ENCODE measurements at places on chromosomes 7 and 10.

DNA sequence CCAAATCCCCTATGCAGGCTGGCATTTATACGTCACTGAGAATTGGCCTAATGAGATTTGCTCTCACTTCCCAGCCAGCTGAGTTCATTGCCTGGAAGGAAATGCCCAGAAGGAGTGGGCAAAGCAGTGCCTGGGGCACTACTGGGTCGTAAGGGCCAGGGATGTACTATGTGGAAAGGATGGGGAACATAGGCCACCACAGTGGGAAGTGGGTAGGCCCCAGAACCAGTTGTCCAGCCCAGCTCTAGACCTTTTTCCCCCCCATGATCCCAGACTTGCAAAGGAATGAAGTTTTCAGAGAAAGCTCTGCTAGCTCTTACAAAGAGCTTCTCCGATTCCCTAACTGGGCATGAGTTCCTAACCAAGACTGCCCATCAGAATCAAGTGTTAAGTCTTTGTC lies 13.9 kb downstream of the TRPV5 start:
- no peak for DNase-seq

DNA sequence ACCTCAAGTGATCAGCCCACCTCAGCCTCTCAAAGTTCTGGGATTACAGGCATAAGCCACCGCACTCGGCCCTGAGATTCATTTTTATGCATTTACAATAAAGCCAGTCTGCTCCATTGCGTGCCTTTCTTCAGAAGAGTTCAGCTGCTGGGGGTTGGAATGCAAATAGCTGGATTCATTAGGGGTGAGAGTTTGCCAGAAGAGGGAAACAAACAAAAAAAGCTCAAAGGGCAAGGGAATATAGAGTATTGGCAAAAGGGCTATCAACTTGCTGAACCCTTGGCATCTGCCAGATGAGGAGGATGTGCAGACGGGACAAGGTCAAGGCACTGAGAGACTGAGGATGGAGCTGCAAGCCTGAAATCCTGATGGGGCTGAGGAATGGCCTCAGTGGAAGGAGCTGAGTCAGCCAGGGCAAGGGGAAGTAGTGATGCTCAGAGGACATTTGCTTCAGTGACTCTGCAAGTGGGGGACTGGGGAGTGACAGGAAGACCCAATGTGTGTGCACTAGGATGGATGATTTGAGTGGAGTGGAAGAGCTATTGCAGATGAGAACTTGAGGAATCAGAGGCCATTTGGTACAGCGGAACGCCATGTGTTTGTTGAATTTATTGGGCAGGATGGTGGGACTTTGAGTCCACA lies 75.0 kb upstream of the ARMC3 start:
- DNase-seq = no peak

DNA sequence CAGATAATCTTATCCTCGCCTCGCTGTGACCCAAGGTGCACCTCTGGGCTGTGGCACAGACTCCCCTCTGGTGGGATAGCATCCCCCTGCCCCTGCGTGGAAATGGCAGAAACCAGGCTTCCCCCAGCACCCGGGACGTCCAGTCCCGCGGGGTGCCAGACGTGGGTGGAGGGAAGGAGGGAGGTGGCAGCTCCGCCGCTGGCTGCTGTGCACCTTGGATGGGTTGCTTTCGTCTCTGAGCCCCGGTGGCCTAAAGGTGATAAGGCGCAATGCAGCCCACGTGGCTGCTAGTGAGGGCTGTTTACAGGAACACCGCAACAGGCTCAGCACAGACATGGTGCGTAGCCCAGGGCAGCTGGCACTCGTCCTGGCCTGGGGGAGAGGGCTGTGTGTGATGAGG lies 13.6 kb upstream of the PDGFA start:
- DNase-seq = no peak

DNA sequence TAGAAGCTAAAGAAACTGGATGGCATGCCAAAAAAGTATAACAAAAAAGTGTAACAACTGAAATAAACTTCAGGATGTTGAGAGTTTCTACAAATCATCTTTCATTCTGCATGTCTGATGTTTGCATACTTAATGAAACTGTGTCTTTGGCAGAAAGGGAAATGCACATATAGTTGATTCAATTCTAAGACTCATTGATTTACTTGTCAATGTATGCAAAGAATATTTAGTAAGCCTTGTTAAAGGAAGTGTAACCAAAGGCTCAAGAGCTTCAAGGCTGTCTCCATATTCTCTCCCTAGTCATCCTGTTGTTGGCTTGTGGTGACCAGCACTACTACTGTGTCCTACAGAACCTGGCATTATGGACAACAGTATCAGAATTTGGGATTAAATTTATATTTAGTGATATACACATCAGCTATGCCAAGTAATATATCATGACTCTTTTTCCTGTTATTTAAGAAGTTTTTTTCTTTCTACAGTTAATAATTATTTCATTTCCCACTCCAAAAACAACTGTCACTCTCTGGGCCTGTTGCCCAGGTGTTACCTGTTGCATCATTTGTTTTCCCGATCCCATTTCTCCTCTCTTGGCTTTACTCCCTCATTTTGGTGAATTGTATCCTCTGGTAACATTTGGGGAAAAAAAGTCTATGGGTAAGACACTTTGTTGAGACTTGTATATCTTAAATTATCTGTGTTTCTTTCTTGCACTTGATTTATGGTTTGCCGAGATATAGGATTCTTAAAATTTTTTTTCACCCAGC lies 226.6 kb upstream of the BMPER start:
- DNase-seq = no peak

DNA sequence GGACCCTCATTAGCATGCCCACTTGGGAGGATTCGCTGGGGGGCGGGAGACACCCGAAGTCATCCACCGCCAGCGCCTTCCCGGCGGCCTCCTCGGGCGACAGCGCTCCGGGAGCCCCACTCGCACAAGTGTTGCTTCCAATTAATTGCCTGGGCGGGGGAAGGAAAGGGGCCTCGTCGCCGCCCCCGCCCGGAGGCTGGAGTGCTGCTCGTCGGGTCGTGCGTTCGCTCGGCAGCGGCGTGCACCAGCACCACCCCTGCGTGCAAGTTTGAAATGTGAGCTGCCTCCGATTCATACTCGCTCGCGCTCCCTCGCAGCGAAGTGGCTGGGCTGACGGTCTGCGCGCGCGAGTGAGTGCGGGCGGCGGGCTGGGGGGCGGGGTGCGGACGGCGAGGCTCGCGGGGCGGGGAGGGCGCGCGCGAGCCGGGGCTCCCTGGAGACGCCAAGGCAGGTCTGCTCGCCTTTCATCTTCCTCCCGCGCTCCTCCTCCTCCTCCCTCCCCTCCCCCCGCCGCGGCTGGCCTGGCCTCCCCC lies 104.6 kb upstream of the PPIF start:
- DNase-seq = peak; percentile 43

DNA sequence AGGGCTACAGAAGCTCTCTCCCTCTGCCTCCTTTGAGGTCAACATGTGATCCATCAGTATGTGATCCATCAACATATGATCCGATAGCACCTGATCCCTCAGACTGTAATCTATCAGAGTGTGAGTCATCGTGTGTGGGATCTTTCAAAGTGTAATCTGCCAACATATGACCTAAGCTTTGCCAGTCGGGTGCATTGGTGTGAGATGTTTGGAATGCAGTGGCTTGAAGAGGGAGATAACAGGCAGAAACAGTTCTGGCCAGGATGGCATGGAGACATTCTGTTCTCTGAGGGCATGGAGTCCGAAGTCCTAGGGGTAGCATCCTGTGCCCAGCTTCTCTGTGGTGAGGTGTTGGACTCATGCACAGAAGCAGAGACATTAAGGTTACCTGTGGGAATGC lies 217.7 kb upstream of the ETV1 start:
- DNase-seq = no peak

DNA sequence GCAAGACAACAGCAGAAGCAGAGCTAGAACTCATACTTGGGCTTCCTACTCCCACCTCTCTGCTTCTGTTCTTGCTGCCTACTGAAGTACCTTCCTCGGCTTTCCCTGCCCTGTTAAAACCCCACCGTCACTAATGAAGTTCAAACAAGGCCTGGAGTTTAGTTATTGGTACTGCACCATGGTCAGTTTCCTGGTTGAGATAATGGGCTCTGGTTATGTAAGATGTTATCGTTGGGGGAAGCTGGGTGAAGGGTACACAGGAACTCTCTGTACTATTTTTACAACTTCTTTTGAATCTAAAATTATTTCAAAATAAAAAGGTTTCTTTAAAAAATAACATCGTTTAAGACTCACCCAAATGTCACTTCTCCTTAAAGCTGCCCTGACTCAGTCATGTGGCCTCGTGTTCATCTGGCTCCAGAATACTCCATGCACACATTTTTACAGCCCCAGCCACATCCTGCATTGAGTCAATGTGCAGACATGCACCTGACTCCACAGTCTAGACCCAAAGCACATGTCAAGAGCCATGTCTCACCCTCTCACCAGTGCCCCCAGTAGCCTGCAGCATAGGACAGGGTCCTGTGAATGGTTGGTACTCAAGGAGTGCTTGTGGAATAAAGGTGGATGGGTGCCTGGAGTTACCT lies 36.9 kb upstream of the AQP1 start:
- DNase-seq = no peak

DNA sequence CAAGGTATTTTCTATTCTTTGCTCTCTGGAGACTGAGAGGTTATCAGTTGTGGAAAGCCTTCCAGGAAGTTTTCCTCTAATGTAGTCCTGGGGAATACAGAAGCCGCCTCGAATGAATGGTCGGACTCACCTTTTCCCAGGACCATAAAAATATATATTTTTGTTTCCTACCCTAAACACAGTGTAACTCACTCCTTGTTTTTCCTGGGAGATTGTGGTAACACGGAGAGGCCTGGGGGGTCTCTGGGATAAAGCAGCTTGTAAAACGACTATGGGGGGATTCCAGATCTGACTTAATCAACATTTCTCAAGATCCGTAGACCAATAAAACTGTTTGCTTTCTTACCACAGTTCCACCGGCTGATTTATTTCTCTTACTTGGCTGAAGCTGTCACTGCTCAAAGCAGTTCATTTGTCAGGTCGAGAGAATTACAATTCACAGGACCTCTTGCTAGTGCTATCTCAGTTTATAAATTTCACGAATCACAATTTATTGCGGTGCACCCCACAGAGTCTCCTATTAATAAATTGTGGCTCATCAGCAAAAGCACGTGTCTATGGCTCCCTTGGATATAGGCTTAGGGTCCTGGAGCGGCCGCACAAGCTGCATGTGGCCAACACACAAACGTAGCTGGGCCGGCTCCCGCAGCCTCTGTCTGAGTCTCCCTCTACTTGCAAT lies 176.3 kb upstream of the BMPER start:
- DNase-seq = no peak

DNA sequence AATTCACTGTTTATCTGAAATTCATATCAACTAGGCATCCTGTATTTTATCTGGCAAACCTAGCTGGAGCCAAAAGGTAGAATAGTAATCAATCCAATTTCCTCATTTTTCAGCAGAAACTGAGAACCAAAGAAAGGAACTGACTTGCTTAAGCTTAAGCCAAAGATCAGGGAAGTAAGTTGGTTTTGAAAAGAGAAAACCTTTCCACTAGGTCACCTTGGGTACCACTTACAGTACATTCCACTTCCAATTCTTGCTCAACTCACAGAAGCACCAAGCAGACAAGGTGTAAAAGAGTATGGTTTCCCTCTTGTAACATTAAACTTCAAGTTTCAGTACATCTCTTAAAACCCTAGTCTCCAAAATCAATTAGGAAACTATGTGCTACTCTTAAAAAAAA lies 79.6 kb downstream of the ZFAND4 start:
- no peak for DNase-seq

DNA sequence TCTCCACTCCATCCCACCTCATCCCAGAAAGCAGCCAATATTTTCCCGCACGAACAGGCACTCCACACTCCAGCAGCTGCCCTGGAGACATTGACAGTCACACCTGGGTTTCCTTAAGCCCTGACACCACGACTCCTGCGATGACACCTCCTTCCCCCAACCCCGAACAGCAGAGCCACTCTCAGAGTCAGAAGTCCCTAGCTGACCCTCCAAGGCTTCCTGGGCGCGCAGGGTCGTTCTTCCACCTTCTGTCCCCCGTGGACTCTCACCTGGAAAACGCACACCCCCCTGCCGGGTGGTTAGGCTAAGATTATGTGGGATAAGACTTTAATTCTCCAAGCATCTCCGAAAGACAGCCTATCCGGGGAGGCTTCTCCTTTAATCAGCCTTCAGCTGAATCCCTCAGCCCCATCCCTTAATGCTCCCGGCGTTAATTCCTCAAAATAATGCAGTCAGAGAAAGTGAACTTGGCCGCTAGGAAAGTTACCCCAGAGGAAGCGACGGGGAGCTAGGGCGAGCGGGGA lies 1.1 kb downstream of the DENND11 start:
- DNase-seq = no peak

GRCh38 chr7:130982160-130982638 lies 248.2 kb upstream of the KLF14 start:
- DNase-seq = peak; percentile 73

- no peak for DNase-seq
These were observed 18.6 kb downstream of the SFTPD start for GRCh38 chr10:79930267-79930666.

GRCh38 chr10:409408-410040 lies 274.3 kb downstream of the ZMYND11 start:
- DNase-seq = no peak

- no peak for DNase-seq
These were observed 167.3 kb downstream of the CALCR start for GRCh38 chr7:93407239-93407638.

GRCh38 chr10:7048061-7048460 lies 362.8 kb downstream of the SFMBT2 start:
- DNase-seq = no peak

GRCh38 chr7:87960239-87960638 lies 26.2 kb downstream of the ADAM22 start:
- DNase-seq = no peak

- no peak for DNase-seq
These were observed 401.9 kb downstream of the POM121L12 start for GRCh38 chr7:53437336-53437735.

GRCh38 chr7:41114131-41114530 lies 588.8 kb downstream of the INHBA start:
- no peak for DNase-seq

- no peak for DNase-seq
These were observed 1200.5 kb downstream of the SORCS1 start for GRCh38 chr10:105964009-105964408.

- DNase-seq = no peak
These were observed 302.7 kb downstream of the ZEB1 start for GRCh38 chr10:31621733-31622132.

- no peak for DNase-seq
These were observed 90.9 kb downstream of the TPST1 start for GRCh38 chr7:66296001-66296521.

- no peak for DNase-seq
These were observed 53.9 kb upstream of the LRGUK start for GRCh38 chr7:134073276-134073675.

GRCh38 chr10:128242641-128243040 lies 116.4 kb upstream of the MKI67 start:
- DNase-seq = no peak

GRCh38 chr7:66379542-66380160 lies 174.5 kb downstream of the TPST1 start:
- no peak for DNase-seq

DNA sequence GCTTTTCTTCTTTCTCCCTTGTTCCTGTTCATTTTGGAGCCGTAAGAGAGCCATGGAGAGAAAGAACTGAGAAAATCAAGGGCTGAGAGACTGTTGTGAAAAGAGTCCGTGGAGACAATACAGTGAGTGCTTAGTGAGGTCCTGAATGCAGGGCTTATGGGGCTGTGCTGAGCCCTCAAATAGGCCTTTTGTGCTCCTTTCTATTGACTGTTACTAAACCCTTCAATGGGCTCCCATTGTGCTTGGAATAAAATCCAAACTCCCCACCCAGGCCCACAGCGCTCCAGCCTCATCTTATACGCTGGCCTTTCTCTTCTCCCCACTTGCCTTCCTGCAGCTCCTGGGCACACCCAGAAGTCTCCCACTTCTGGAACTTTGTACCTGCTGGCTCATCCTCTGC lies 243.1 kb upstream of the HABP2 start:
- no peak for DNase-seq

- DNase-seq = peak; percentile 38
These were observed 36.7 kb upstream of the UBE2H start for GRCh38 chr7:129989466-129989865.

Measured in CD4-positive, alpha-beta T cell treated with Interleukin-15 for 4 hours (primary cell).